ENCODE measurements at places on chromosomes 5 and 9.

DNA sequence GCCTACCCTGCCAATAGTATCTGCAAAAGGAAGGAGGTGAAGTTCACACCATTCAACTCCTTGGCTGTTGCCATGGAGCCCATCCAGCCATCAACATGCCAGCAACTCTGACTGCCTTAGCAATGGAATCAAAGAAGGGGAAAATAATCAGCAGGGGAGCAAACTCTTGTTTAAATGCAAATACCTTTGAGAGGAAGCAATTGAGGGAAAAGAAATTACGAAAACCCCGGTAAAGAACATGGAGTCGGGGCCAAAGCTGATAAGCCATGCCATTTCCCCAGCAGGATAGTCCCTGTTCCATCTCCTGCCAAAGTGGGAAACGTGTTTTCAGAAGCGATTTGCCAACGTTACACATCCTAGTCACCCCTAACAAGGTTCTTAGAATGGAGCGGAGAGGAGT, 69.0 kb downstream of the MFAP3 start:
- DNase-seq = no peak

DNA sequence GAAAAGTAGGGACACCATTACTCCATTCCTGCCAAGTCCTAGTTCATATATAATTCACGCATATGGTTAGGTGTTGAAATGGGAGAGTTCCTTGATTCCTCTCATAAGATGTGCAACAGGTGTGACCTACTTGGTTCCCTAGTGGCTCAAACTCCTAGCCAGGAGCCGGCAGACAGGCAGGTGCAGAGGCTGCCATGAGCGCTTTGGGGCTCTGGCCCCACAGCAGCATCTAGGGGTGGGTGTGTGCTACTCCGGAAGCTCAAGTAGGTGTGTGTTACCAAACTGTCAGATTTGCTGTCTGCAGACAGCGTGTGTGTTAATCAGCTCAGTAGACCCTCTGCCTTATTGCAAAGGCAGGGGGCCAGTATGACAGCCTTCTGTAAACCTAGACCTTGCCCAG, 1652.4 kb upstream of the ACO1 start:
- DNase-seq = no peak

DNA sequence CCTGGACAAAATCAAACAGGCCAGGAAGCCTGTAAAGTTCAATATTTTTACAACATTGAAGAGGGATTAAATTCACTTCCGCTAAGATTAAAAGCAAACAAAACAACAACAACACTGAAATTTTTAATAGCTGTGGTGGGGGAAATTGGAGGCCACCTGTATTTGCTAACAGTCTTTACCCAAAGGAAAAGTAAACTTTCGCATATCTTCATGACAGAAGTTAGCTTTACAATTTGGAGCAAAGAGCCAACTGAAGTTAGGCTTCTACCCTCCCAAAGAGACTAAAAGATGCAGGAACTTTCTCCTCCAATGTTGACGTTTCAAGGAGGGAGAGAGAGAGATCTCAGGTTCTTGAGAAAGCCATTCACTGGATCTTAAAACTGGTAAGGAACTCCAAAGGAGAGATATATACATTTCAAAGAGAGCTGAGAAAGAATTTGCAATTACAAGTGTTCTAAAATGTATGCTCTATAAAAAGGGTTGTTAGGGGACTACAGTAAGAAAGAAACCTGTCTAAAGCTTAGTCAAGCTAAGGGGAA, 349.2 kb upstream of the CDH9 start:
- DNase-seq = no peak

DNA sequence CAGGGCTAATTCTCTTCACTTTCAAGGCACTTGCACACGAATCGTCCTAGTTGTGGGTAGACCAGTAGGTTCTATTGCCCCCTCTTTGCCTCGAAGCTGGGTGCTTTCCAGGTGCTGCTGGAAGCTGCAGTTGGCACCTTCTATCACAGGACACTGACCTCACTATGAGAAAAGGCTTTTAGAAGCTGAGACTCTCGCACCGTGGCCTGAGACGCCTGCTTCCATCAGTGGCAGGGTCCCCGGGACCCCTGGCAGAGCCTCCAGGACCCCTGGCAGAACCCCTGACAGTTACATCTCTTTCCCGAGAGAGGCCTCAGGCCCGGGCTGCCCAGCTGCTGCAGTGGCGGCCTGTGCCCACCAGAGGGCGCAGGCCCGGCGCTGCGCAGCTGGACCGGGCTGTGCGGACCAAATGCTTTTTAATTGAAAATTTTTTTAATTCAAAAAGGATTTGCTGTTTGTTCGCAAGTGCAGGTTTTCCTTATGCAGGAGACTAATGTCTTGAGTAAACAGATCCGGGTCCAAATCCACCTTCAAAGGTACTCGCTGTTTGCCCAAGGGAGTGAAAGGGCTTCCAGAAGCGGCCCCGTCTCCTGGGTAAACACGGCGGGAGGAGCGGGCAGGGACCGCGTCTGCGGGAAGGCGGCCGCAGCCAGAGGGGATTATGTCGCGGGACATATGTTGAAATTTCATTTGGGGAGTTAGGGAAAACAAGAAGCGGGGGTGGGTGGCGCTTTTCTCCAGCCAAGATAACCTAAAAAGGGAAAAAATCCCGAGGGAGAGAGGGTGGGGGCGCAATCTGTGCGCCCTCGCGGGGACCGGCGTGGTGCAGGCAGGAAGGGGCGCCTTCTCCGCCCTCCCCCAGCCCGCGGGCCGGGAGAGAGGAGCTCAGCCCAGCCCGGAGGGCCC, 114.5 kb upstream of the LMX1B start:
- DNase-seq = peak; percentile 37

DNA sequence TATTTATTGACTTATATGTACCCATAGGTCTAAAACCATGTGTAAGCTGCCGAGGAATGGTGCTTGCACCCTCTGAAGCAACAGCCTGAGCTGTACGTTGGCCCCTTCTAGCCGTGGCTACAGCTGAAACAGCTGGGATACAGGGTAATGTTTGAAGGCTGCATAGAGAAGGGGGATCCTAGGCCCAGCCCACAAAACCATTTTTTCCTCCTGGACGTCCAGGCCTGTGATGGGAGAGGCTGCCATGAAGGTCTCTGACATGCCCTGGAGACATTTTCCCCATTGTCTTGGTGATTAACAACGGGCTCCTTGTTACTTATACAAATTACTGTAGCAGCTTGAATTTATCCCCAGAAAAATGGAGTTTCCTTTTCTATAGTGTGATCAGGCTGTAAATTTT, 244.7 kb downstream of the COMMD10 start:
- no peak for DNase-seq

DNA sequence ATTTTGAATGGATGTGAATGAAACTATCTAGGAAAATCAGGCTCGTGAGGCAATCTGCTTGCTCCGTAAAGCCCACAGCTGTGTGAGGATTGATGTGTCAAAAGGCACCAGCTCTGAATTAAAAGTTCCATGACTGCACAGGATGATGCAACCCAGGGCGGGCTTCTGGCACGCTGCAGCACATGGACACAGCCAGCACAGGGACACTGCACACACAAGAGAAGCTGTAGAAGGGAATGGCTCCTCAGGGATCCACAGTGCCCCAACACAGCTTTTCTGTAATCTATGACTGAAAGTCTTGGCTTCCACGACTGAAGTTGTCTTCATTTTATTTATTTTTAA, 151.0 kb downstream of the GCNT1 start:
- no peak for DNase-seq

- DNase-seq = no peak
Observed at GRCh38 chr5:169183576-169183975, 117.4 kb downstream of the SLIT3 start.

DNA sequence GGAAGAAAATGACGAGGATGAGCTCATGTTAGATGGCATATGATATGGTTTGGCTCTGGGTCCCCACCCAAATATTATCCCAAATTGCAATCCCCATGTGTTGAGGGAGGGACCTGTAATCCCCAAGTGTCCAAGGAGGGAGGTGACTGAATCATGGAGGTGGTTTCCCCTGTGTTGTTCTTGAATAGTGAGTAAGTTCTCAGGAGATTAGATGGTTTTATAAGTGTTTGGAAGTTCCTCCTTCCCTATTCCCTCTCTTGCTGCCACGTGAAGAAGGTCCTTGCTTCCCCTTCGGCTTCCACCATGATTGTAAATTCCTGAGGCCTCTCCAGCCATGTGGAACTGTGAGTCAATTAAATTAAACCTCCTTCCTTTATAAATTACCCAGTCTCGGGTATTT, 10.1 kb downstream of the EDIL3 start:
- DNase-seq = no peak

DNA sequence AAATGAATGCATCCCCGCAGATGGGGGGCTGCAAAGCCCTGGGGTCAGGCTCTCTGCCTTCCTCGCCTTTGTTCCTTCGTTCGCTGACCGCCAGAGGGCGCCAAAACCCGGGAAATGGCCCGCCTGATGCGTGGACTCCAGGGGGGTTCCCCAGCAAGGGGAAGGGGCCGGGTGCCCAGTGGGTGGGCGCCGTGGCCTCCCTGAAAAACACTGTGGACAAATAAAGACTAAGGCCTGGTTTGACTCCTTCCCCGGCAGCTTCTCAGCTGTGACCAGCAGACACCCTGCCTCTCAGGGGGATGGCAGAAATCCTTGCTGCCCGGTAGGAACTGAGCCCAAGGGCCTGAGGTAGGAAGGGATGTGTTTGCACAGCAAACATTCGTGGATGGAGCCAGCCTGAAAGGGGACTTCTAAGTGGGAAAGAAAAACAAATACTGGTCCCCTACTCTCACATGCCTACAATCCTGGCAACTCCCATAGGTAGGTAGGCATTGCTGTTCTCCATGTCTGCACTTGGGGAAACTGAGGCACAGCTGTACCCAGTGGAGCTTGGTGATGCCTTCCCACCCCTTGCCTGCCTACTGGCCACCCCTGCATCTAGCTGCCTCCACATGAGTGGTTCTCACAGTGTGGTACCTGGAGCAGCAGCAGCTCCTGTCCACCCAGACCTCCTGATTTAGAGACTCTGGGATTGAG, 57.7 kb downstream of the DUSP1 start:
- peak; percentile 68 for DNase-seq

DNA sequence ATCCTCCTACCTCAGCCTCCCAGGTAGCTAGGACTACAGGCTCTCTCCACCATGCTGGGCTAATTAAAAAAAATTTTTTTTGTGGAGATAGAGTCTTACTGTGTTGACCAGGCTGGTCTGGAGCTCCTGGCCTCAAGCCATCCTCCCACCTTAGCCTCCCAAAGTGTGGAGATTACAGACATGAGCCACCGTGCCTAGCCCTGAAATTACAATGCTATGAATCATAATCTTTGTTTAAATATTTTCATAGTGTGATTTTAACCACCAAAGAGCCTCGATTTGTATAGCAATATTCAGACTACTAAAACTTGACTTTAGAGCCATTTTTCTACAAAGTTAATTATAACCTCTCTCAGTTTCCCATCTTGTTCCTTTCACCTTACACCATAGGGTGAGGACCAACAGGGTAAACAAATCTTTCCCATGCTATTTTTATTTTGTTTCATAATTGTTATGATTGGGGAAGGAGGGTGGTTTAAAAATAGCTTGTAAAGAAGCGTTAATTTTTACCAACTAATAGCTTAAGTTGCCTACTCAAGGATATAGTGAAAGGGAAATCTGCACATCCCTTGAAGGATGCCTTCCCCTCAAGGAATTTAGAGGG, 32.7 kb downstream of the UBE2D2 start:
- no peak for DNase-seq

DNA sequence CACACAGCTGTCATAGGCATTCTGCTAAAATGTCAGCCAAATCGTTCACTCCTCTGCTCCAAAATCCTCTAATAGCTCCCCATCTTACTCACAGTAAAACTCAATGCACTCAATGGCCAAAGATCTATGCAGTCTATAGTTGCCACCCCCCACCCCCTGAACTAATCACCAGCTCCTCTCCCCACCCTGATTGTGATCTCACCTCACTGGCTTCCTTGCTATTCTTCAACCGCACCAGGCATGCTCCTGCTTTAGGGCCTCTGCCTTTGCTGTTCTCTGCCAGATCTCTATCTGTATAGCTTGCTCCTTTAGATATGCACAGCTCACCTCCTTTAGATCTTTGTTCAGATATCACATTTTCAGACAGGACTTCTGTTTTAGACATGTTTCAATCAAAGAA, 33.2 kb upstream of the SNX2 start:
- DNase-seq = no peak

GRCh38 chr5:149951138-149951749, 6.7 kb upstream of the PDE6A start:
- no peak for DNase-seq

DNA sequence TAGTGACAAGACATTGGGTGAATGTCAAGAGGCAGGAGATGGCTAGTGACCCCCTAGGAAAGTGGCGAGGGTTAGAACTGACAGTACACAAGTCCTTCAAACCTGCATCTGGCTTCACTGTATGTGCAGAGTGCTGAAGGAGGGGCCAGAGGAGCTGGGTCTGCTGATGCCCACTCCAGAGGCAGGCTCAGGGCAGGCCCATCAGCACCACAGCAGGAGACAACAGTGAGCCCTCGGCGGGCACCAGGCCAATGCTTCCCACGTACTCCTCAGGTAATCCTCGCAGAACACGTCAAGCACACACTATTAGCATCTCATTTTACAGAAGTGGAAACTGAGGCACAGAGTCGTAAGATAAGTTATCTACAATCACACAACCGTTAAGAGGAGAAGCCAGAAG, 76.1 kb upstream of the SH3PXD2B start:
- no peak for DNase-seq

GRCh38 chr9:127187231-127187956, 65.0 kb upstream of the ANGPTL2 start:
- no peak for DNase-seq

DNA sequence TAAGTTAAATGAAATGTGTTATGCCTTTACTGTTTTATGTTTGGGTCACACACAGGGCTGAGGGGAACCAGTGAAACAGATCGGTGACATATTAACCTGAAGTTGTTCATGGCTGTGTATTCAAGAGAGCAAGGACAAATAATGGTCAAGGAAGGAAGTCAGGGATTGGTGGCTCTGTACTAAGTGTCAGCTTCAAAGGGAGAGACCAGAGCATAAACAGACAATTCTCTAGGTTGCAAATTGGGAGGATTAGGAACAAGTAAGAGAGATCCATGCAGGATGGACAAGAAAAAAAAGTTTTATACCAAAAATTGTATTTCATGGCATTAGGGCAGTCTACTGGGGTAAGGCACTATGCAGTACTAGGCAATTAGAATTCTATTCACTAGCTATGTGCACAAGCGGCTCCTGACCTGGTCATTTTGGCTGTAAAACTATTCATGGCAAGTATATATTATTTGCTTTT, 156.3 kb downstream of the PLPPR1 start:
- no peak for DNase-seq

- no peak for DNase-seq
Observed at GRCh38 chr5:10705747-10706146, 55.3 kb downstream of the DAP start.

DNA sequence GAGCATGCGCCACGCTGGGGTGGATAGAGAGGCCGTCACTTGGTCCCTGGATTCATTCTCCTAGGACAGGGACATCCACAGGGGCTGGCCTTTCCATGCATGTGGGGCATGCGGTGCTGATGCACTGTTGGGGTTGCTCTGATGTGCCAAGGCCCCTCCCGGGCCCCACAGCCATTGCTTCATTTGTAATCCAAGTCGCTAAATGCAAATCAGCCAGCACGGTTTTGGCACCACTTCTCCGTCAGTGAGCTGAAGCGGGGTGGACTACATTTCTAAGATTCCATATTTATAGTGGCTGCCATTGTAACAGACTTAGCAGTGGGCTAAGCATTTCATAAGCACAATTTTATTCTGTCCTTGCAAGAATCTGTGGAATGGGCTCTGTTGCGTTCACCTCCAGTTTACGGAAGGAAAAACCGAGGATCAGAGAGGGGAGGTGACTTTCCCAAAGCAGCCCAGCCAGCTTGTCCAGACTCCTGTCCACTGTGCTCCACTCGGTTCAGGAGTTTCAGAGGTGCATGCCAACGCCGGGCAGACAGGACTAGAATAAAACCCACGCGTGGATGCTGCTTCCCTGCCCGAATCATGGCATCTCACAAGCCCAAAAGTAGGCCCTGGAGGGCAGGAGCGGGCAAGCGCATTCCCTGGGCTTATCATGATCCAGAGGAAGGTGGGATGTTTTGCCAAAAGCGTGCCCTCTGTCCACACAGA, 102.6 kb upstream of the COL5A1 start:
- DNase-seq = no peak
